Stimulated activated CD8-positive, alpha-beta memory T cell treated with anti-CD3 and anti-CD28 coated beads, Interleukin-4, amount 100 ng/mL, for 48 hours (primary cell): ENCODE measurements at places on chromosomes 3 and 15.

DNA sequence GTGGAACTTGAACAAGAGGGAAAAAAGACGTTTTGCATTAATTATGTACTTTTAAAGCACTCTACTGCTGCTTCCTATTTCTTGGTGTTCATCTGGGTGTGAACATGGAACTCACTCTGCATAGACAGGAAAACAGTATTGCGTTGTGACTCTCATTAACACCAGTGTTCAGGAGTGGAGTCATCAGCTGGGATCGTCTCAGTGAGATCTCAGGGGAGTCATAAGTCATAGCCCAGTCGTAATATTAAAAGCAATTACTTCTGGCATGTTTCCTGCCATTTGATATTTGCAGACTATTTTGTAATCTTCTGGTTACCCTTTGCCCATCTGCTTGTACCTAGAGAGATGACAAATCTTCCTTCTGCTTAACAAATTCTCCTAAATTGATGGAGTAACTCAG lies 462.0 kb upstream of the ATP11B start:
- DNase-seq = no peak

- no peak for DNase-seq
Observed at GRCh38 chr15:71471347-71471746, 339.0 kb upstream of the NR2E3 start.

DNA sequence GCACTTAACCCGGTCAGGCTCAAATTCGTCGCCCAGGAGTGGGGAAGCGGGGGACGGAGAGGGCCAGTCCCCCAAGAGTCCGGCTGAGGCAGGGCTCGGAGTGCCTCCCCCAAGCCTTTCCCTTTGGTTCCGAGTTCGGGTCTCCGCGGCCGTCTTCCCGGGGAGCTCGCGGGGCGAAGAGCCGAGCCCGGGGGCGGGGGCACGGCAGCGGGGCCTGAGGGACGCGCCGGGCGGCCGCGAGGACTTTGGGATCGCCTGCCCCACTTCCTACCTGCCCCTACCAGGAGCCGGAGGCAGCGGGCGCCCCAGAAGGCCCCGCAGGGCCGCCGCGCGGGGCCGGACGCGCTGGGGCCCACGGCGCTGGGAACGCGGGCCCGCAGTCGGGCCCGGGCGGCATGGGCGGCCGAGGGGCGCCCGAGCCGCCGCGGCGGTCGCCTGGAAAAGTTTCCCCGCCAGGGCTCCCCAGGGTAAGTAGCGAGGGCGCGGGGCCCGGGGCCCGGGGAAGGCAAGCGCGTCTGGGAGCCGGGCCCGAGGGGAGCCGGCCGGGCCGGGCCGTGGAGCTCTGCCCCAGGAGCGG lies 2.8 kb downstream of the FURIN start:
- peak; percentile 61 for DNase-seq

- no peak for DNase-seq
Observed at GRCh38 chr3:14243782-14244181, 65.2 kb downstream of the LSM3 start.

DNA sequence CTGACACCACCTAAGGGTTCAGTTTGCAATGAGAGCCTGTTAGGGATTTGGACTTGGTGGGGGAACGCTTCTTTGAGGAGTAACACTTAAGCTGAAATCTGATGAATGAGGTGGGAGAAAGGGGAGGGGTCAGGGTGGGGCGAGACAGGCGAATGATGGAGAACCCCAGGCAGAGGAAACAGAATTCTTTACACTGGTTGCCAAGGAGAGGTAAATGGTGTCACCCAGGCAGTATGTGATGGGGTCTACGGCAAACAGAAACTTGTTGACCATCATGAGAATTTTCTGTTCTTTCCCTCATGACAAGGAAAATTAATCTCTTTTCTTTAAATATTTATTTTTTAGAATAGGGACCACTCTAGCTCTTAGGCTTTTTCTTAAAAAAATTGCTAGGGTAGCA lies 157.2 kb upstream of the MITF start:
- no peak for DNase-seq

DNA sequence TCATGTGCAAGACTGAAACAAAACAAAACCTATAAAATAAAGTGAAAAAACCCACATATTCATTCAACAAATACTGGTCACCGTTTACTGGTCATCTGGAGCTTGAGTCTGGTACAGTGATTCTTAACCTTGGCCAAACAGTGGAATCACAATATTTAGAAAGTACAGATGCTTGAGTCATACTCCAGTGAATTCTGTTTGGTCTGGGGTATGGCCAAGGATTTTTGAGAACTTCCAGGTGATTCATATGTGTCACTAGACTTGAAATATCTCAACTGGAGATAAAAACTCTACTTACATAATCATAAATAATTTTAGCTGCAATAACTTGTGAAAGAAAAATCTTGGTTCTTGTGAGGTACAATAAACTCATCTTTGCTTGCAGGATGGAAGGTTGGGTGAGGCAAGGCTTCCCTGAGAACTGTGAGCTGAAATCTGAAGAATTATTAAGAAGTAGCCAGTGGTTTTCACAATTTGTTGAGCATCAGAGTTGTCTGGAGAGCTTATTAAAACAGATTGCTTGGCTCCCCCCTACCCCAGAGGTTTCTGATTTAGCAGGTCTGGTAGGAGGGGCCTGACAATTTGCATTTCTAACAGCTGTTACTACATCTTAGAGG lies 9.6 kb downstream of the NEK11 start:
- DNase-seq = no peak

DNA sequence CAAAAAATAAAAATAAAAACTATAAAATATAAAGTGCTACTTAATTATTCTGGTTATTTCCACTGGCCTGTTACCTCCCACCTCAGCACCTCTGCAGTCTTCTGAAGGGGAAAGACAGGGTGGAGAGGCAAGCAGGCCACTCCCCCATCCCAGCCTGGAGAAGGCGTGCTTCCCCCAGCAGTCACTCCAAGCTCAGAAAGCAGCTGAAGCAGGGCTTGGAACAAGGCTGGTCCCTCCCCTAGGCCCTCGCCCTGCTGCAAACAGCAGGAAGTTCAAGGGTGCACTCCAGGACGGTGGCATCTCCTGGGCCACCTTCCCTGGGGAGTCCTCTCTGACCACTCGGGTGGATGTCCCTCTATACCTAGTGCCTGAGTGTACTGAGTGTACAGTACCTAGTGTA lies 21.4 kb downstream of the CACNA2D2 start:
- DNase-seq = no peak

DNA sequence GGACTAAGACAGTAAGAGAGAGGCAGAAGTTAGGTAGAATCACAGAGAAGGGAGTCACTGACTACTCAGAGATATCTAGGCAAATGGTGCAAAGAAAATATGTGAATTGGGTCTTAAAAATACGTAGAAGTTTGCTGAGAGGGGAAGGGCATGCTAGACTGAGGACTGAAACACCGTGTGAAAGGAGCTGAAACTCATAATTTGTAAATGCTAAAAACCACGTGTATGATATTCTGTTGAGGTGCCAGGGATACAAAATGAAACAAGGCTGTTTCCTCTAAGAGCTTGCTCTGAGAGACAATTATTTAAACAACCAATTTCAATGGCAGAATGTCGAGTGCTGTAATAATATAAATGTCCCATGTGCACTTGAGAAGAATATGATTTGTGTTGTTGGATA lies 47.2 kb downstream of the NCK1 start:
- no peak for DNase-seq

- no peak for DNase-seq
Observed at GRCh38 chr3:69671082-69671952, 67.9 kb upstream of the MITF start.

GRCh38 chr3:169966951-169967915 lies 626 bp downstream of the SEC62 start:
- DNase-seq = peak; percentile 51

GRCh38 chr3:171255236-171255806 lies 204.9 kb downstream of the TNIK start:
- no peak for DNase-seq

- no peak for DNase-seq
Observed at GRCh38 chr3:56796996-56797395, 4.8 kb downstream of the ARHGEF3 start.
